ENCODE measurements at places on chromosomes 3 and 15.

DNA sequence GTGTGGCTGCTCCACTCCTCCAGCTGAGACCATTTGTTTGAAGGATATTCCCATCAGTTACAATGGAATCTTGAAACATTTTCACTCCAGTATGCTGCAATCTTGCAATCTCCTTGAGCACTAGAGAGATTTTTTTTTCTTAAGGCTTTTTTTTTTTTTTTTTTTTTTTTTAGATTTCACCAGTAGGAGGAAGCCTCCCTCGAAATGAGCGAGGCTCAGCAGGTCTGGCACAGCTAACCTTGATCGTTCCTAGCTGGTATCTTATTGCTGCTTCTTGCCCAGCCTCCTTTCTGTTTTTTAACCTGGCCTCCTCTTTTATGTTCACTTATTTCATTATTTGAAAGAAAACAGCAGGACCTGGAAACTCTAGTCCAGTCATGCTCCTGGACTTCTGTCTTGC lies 48.1 kb downstream of the RAP2B start:
- peak; percentile 57 for DNase-seq

DNA sequence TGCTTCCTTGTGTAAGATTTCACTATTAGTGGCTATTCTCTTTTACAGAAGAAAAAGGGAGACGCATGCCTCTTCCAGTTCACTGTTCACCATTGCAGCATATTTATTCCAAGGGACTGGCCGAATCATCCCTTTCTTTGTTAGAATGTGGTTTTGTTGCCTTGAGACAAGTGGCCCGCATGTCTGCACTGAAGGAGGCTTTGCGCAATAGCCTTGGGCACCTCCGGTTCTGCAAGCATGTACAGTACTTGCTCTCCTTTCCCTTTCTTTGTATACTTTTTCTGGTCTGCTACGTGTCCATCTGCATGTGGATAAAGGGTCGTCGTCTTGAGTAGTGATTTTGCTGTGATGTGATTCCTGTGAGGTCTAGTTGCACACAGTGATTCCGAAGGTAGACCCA lies 43.0 kb downstream of the FLNB start:
- peak; percentile 80 for DNase-seq

DNA sequence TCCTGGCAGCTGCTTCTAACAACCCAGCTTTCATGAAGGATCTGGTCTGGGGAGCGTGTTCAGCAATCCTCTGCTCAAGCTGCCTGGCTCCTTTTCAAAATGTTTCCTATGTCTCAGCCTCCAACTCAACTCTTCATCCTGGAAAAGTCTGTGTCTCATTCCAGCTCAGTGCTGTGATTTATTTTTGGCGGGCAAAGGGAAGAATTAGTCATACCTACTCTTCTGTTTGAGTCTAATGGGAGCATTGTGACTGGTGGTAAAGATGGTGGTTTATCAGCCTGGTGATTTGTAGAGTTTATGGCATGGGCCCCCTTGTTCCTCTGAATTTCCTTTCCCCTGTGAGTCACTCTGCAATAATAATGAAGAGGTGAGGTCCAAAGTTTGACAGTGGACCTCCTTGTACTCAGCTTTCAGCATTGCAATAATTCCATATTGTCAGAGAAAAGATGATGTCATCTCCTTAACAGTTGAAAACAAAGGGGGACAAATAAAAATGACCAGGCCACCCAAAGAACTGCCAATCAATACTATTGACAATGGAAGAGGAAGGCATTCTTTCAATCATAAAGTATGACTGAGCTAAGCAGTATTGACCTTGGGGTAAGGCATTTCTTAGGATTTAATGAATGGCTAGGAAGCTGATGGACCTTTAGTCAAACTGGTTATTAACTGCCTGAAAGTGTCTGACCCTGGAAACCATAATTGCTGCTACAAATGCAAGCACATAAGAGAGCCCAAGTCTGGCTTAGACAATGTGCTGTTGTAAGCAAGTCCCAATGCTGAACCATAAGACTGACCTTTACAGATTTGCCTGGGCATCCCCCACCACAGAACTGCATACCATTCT lies 204.7 kb upstream of the MCTP2 start:
- DNase-seq = no peak

- no peak for DNase-seq
Observed at GRCh38 chr3:150984066-150984465, 11.5 kb upstream of the CLRN1 start.

DNA sequence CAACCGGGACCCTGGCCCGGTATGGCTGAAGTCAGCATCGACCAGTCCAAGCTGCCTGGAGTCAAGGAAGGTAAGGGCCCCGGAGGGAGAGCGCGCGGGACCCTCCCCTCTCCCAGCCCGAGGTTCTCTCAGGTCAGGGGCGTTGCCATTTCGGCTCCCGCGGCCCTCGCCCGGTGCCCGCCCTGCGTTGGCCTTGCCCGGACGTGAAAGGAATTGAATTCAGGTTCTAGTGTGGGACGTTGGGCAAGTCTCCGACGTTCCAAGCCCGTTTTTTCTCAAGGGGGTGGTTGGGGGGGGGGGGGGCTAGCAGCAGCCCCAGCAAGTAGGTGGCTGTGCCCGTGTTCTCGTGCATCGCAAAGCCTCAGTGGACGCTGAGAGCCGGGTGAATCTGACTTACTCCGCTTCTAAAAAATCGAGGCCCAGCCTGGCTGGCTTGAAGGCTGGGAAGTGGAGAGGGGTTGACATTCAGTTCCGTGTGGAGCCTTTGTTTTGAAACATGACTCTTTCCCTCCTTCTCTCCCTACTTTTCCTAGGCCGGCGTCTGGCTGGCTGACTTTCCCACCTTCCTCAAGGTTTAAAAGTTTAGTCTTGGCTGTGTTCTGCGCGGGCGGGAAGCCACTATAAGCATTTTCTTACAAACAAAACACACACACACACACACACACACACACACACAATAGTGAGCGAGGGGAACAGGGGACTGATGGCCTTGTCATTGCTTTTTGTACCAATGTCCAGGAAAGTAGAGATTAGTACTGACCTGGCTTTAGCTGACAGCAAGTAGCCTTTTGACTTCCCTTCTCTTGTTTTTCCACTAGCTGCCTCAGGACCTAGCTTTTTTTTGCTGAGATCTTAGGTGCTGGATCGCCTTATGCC lies at the start of gene UTS2B:
TSS of gene UTS2B (minus strand) at position 873 of the 876 bp plus-strand sequence. CDS start 48,337 bp downstream, outside the sequence.
- DNase-seq = peak; percentile 18

DNA sequence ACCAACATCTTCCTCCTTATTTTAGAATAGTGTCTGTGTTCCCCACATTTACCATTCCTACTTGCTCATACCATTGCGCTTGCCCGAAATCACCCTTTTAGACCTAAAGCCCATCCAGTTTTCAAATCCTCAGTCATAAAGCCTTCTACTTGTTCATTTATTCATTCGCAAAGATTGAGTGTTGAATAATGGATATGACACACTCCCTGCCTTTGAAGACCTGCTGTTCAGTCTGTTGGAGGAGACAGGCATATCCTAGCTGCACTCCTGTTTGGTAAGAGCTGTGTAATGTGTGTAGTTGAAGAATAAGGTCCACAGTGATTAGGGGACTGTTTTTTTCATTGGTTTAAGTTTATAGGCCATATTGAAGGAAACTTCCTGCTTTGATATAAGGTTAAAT lies 1.7 kb downstream of the CNOT10 start:
- DNase-seq = no peak

- no peak for DNase-seq
Observed at GRCh38 chr3:186025161-186025560, 83.7 kb downstream of the ETV5 start.

DNA sequence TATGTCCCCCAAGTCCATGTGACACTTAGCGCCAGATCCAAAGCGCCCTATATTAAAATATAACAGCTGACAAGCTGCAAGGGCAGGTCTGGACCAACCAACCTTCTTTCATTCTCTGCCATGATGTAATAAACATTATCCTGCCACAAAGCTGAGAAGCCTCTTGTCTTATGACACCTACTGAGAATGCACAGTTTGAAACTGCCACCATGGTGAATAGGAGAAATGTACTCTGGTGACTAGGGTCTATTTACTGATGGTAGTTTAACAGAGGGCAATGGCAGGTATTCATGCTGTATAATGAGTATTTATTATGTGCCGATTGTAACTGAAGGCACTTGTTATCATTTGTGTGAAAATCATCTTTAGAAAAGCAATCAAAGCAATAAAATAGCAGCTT lies 634.0 kb downstream of the OTOL1 start:
- no peak for DNase-seq

DNA sequence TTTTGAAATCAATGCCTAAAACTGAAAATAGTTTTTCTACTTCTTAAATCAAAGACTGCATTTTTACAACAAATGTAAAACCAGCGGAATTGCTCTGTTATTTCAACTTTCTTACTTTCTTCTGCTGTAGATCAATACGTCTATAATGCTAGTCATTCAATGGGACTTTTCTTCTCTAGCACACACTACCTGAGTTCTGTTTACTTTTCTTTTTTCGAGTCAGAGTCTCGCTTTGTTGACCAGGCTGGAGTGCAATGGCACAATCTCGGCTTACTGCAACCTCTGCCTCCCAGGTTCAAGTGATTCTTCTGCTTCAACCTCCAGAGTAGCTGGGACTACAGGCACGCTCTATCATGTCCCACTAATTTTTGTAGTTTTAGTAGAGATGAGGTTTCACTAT lies 40.7 kb upstream of the KIF23 start:
- no peak for DNase-seq

GRCh38 chr15:62606376-62607113 lies 436.0 kb upstream of the TPM1 start:
- DNase-seq = no peak

DNA sequence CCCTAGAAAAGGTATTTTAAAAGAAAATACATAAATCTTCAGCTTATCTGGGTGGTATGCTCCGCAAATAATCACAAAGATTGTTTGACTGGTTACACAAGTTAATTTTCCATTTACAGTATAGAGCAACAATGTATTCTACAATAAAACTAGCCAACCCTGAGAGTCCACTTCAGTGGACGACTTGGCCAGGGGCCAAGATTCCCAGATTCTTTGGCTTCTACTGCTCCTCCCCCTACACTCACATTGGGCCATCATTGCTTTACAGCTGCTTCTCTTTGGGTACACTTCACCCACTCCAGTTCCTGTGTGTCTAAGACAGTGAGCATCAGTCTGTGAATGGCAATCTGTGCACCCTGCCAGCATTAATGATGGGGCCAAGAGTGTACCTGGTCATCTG lies 17.2 kb upstream of the PRICKLE2 start:
- DNase-seq = no peak

GRCh38 chr15:94259863-94260262 lies 28.5 kb downstream of the MCTP2 start:
- DNase-seq = no peak

- no peak for DNase-seq
Observed at GRCh38 chr3:20388971-20389370, 203.0 kb upstream of the SGO1 start.

- DNase-seq = no peak
Observed at GRCh38 chr15:81529481-81529880, 155.5 kb upstream of the TMC3 start.

- no peak for DNase-seq
Observed at GRCh38 chr15:42210696-42211095, 2.6 kb upstream of the VPS39 start.

DNA sequence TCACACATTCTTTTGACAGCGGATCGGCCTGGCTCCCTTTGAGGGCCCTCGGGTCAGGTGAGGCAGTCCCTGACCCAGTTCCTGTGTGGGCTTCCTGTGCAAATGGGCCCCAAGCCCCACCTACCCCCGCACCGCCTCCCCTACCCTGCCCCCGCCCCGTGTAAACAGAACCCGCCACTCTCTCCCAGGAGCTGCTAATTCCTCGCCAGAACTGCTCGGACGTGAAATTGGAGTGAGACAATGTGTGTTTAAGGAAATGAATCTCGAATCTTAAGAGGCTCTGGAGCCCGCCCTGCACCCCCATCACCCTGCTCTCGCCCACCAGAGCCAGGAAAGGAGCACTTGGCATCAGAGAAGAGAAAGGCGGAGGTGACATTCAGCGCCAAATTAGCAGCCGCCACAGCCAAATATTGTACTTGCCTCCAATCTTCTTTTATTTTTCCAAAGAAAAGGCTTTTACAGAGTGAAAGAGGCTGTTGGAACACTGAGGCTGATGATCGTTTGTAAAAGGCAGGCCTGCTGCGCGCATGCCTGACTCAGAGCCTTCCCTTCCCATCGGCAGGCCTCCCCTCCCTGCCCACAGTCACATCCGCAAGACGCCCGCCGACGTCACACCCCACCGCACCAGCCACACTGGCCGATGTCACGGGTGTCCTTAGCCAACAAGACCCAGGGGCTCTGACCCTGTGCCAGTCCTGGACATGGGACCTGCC lies 53.1 kb downstream of the CACNA2D2 start:
- peak; percentile 95 for DNase-seq

DNA sequence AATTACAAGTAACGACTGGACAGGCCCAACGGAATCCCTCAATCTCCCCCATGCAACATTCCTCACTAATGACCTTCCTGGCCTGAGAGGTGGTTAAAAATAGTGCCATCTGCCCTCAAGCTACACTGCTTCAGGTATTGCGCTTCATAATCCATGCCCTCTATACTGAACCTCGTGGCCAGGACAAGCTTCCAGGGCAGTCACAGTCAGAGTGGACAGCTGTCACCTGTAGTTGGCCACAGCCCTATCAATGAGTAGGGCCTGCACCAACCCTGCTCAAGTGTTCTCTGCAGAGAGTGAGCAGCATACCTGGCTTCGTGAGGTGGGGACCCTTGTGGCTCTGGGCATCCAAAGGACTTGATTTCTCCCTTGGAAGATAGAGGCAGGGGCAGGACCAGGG lies 46.9 kb upstream of the SEMA4B start:
- no peak for DNase-seq

GRCh38 chr3:136657526-136657925 lies 94.7 kb downstream of the STAG1 start:
- no peak for DNase-seq

DNA sequence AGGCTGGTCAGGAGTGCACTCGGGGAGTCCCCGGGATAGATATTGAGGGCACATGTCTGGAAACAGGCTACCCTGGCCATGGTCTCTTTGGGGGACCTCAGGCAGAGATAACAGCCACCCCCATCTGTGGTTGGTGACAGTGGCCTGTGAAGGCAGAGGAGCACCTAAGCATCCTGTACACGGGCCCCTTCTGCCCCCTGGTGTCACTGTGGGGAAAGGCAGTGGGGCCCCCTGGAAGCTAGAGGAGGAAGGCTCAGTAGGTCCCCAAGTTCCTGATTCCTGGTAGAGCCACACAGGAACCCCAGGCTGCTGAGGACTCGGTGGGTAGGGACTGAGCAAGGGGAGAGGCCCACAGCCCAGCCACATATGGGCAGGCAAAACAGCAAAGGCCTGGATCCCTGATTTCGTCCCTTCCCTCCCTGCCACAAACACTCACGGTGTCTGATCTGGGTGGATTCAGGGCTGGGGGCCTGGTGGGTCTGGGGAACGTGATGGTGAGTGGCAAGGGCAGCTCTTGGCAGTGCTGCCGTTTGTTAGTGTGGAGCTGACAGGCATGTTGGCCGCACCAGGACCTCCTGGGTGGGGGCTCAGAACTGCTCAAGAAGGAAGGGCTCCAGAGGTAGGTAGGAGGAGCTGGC lies 14.1 kb upstream of the CXCR6 start:
- peak; percentile 42 for DNase-seq

DNA sequence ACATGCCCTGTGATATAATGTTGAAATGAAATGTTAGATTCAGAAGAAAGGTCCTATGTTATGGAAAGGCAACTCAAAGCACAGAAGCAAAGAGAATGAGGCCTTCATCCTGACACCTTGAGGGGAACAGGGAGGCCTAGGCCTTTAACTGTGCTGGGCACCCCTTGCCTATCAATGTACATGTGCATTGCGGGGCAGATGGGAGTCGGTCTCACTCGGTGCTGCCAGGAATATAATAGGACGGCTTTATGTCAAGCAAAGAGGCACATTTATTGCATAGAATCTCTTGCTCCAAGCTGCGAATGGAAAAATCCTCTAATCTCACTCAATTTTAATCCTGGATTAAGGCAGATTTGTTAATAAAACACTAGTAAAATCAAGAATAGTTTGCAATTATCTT lies 301.0 kb upstream of the SOX14 start:
- no peak for DNase-seq

- no peak for DNase-seq
Observed at GRCh38 chr15:64690008-64690407, 85.4 kb downstream of the RBPMS2 start.

Measured in inflammatory macrophage (primary cell).